ENCODE measurements at places on chromosomes 3 and 15.

- DNase-seq: no peak
Observed at GRCh38 chr3:64548200-64548889, 139.5 kb downstream of the ADAMTS9 start.

- DNase-seq: no peak
Observed at GRCh38 chr15:93664213-93664956, 567.0 kb upstream of the MCTP2 start.

DNA sequence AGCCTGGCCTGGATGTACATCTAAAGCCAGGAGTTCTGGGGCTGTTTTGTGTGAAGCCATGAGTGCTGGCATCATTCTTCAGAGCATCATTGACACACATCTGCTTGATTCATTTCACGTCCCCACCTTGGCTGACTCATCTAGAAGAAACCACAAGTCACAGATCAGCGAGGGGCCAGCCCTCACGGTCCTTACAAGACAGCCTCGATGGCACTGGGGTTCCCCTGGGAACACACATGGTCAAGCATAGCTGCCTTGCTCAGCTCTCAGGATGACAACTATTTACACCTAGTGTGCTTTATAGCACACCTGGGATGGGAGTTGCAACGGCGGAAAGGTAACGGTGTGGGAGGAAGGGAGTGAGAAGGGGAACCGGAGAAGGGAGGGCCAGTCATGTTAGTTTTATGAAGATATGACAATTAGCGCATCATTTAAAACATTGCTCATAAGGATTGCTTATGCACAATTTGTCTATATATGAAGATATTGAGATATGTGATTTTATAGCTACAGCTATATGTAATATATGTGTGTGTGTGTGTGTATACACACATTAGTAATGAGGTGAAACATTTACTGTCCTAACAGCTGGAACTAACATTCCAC is 227.1 kb downstream of the RPLP1 start:
- DNase-seq: no peak

DNA sequence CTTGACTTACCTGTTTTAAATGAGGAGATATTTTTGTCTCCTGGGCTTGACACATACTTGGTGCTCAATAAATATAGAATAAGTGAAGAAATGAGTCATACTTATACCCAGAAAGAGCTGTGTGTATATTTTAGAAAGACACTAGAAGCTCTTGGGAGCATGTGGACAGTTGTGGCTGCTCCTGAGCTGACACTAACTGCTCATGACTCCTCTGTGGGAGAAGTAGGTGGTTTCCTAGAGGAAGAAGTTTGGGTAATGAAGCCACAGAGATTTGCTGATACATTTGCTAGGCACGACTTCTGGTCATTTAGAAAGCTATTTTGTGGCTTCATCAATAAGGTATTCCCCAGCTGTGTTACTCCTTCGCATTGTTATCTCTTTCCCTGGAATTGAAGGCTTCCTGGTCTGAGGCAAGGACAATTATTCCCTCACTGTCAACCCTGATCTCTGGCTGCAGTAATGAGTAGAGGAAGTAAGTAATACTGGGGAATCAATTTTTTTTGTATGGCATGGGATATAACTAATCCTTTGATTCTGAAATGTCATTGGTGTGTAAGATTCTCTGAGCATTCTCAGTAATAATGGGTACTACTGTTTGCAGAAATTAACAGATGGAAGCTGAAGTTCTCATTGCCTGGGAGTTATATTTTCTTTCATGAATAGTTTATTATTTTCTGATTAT is 79.6 kb upstream of the DCBLD2 start:
- DNase-seq: peak; percentile 99

DNA sequence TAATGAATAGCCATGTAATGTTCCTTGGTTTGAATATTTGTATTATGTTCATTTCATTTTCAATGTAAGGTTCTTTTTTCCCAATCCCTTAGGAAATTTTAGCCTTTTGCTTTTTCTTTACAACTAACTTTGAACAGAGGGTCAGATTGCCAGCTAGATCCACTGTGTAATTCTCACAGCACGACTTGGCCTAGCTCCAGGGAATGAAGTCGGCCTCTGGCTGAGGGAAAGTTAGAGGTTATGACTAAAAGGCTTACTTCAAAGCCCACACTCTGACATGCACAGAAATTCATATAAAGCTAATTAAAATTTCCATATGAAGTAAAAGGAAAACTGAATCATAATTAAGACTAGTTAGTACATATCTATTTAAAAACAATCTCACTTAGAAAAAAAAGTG is 38.7 kb downstream of the ROBO1 start:
- no peak for DNase-seq

GRCh38 chr3:170725285-170725731 is 139.4 kb upstream of the SLC7A14 start:
- DNase-seq: peak; percentile 32

DNA sequence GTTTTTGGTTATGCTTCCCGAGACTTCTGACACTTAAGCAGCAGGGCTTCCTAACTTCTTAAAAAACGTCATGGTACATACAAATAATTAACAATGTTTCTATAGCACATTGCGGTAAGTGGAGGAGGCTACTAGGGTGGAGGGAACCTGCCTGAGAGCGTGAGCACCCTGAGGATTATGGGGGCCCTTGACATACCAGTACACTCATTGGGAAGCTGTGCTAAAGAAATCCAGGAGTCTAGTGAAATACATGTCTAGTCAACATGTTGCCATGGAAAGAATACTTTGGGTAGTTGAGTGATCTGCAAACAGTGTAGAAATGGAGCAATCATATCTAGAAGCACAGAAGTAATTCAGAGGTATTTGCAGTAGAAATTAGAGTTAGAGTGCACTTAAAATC is 39.2 kb upstream of the MAPKBP1 start:
- DNase-seq: no peak

GRCh38 chr3:66673293-66673692 is 172.5 kb upstream of the LRIG1 start:
- no peak for DNase-seq

DNA sequence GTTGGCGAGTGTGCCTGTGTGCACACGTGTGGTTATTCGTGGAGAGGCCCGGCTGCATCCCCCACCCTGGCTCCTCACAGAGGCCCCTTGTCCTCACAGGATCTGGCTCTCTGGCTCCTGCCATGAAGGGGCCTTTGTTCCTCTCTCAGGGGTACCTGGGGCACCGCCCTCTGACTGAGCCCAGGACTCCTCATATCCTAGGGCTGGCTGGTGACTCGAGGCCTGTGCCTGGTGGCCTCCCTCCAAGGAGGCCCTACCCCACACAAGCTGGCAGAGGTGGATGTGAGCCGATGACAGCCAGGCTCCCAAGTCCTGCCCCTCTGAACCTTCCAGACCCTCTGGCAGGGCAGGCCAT is 10.0 kb downstream of the PRKCD start:
- no peak for DNase-seq

- DNase-seq: no peak
Observed at GRCh38 chr3:131194816-131195215, 168.1 kb downstream of the NEK11 start.

- peak; percentile 25 for DNase-seq
Observed at GRCh38 chr3:81218023-81218422, 543.4 kb downstream of the GBE1 start.

DNA sequence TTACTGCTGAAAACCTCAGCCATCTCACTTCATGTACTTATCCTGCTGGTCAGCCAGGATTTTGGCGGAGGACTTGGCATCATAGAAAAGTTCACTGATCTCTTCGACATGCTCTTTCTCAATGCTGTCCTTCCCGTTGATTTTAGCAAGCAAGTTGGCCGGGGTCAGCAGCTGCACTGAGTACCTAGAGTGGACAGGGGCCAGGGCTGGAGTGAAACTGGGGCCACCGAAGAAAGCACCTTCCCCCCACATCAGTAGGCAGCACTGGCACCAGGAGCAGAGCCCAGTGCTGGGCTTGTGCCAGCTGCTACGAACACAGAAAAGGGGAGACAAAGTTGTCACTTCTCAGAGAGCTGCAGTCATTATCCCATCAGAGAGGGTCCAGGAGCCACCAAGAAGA is 29.0 kb downstream of the SEC61A1 start:
- no peak for DNase-seq

DNA sequence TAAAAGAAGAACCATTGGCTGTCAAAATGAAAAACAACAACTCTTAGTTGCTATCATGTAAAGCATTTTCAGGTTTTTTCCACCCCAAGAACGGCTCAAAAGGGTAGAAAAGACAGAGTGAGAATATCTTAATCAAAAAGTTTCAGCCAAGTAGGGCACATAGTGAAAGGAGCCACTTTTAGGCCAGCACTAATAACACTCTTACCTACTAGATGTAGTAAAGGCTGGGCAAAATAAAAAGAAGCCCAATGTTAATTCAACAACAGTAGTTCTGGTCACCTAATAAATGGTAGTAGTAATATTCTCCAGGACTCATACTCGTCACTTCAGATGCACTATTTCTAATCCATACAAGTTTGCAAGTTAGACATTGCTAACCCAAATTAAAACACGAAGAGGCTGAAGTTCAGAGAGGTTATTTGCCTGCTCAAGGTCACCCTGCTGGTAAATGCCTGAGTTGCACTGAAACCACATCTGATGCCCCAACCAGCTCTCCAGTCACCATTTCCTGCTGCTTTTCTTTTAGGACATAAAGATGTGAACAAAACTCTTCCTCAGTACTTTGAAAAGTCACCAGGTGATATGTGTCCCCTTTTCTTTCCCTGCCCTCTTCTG is 7.5 kb downstream of the GOLIM4 start:
- DNase-seq: no peak

- DNase-seq: peak; percentile 16
Observed at GRCh38 chr3:70832089-70832833, 519.8 kb upstream of the MDFIC2 start.

DNA sequence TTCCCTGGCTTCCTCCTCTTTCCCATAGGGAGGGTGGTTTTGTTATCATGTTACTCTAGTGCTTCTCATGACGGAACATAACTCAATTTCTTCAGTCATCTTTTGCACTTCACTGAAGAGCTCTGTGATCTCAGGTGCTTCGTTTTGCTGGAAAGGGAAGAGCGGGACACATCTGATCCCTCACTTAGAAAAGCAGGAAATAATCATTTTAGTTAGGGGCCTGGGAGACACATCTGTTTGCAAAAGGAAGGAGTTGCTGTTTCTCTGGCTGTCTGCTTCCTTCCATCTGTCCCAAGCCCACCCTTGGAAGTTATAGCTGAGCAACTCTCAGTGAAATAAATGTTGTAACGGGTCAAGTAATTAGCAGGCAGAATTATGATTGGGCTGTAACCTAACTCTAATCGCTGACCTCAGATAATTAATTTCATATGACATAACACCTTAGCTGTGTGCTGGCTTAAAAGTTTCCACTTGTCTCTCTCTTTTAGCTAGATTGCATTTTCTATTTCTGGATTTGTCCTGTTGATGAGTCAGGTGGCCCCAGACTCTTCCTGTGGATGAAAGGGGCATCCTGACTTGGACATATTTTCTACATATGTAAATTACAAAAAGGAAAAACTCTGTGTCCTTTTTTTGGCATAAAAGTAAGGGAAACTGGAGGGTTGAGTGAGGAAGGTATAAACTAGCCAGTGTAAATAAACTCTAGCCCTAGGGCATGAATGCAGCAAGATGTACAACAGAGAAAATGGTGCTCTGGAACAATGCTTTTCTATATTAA is 11.0 kb upstream of the FILIP1L start:
- no peak for DNase-seq

- DNase-seq: no peak
Observed at GRCh38 chr3:42067326-42067725, 23.8 kb upstream of the TRAK1 start.
